ENCODE measurements at places on chromosomes 4 and X.

- DNase-seq, result no peak
Observed at GRCh38 chr4:150242820-150243458, 164.7 kb downstream of the DCLK2 start.

DNA sequence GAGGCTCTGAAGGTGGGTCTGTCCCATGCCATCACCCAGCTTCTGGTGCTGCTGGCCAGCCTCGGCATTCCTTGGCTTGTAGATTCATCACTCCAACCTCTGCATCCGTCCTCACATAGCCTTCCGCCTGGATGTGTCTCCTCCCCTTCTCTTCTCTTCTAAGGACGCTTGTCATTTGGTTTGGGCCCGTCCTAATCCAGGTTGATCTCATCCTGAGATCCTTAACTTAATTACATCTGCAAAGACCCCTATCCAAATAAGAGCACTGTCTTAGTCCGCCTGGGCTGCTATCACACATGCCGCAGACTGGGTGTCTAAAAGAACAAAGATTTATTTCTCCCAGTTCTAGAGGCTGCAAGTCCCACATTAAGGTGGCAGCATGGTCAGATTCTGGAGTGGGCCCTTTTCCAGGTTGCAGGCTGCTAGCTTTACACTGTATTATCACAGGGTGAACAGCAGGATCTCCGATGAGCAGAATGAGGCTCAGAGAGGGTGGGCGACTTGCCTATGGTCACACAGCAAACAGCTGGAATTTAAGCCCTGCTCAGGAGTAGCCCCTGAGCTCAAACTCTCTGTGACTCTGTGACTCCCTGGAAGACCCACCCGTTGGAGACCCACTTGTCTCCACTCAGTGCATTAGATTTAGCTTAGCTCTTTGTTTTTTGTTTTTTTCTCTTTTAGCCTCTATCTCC, 113.1 kb downstream of the STK32B start:
- DNase-seq, result no peak

DNA sequence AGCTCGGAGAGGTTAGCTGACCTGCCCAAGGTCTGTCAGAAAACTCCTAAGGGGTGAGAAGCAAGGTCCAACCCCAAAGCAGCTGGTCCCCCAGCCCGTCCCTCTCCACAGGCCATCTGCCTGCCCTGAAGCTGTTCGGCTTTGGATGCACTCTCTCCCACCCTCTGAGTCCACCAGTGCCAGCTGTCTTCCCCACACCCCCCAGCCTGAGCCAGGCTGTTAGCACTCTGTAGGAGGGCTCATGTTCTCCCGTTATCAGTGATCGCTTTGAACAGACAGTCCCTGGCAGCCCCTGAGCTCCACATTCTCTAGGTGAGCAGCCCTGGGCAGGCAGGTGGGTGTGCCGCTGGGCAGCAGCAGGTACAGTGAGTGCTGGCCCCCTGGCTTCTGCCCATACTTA, 16.0 kb downstream of the ZNF185 start:
- DNase-seq, result no peak

- no peak for DNase-seq
Observed at GRCh38 chr4:67762086-67762485, 7.9 kb upstream of the GNRHR start.

GRCh38 chr4:96102541-96103026, 262.7 kb downstream of the PDHA2 start:
- DNase-seq, result no peak

- no peak for DNase-seq
Observed at GRCh38 chrX:2301901-2302300, 198.9 kb downstream of the DHRSX start.

DNA sequence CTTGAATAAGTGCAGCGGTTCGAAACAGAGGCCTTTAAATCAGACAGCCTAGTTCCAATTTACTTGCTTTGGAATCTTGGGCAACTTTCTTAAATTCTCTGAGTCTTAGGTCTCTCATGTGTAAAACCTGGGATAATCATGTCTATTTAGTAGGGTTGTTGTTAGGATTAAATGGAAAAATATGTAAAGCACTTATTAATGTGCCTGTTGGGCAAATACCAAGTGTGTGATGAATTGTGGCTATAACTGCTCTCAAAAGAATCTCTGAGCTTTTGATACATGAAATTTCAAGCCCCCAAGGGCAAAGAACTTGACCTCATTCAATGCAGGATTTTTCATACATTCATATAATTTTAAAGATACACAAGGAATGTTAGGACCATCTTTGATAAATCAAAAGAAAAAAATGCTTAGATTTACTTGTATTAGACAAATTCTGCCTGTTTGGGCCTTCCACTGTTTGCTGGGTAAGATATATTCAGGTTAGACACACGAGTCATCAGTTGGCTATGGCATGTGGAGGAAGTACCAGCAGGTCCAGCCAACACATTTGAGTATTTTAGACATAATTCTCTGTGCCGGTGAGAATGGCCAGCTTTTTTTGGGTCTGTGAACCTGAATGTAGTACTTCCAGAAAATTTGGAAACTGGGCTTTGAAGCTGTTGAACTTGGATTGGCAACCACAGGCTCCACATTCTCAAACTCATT, 241.4 kb upstream of the CNKSR2 start:
- no peak for DNase-seq

DNA sequence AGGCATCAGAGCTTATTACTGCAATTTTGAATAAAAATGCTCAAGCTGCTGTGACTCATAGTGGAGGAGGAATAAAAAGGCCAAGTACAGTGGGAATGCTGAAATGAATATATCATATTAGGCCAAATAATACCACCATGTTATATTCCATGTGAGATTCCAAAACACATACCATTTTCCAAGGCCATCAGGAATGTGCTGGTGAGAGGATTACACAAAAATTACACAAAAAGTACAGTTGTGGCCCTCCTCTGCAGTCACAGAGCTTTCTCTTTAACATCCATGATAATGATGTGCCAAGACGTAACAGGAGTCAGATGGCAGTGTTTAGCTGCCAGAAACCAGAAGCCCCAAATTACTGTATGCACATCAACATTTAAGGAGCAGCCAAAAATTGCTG, 153.5 kb downstream of the PCDH18 start:
- no peak for DNase-seq

DNA sequence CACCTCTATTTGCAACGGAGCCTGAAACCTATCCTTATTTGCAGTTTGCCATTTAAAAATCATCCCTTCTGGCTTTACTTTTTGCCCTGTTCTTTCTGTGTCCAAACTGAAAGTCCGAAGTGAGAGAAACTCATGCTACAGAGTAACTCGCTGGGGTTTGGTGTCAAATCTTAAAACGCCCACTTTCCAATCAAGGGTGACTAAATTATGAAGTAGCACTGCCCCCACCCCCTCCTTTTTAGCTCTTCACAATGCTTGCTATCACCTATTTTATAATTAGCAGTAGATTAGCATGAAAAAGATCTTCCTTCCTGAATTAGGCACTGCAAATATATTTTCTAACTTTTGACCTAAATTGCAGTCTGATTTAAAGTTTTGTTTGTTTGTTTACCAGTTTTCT, 52.5 kb downstream of the VGLL1 start:
- DNase-seq, result no peak

- no peak for DNase-seq
Observed at GRCh38 chr4:141195095-141195707, 25.5 kb upstream of the ZNF330 start.

Measured in activated CD8-positive, alpha-beta memory T cell treated with anti-CD3 and anti-CD28 coated beads for 4 hours (primary cell).